HuH-7 (cell line): ENCODE measurements at places on chromosomes 5 and 9.

GRCh38 chr5:134938030-134938429 lies 29.7 kb upstream of the CATSPER3 start:
- DNase-seq: no peak

GRCh38 chr5:147349241-147349640 lies 114.4 kb downstream of the STK32A start:
- no peak for DNase-seq

- peak; percentile 47 for DNase-seq
Observed at GRCh38 chr9:113508111-113508749, 44.7 kb downstream of the RGS3 start.

DNA sequence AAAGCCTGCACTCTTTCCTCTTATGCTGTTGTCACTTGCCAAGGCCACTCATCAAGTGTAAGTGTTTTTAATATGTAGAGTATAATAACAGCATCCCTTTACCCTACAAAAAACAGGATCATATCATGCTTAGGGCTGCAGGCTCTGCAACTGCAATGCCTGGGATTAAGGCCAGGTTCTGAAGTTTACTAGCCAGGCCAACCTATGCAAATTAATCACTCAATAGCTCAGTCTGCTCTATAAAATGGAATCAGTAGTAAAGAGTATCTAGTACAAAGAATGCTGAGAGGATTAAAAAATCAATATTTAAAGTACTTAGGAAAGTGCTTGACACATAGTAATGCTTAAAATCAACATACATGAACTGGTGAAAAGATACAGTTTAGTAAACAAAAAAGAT lies 253.3 kb downstream of the EDIL3 start:
- DNase-seq: no peak

DNA sequence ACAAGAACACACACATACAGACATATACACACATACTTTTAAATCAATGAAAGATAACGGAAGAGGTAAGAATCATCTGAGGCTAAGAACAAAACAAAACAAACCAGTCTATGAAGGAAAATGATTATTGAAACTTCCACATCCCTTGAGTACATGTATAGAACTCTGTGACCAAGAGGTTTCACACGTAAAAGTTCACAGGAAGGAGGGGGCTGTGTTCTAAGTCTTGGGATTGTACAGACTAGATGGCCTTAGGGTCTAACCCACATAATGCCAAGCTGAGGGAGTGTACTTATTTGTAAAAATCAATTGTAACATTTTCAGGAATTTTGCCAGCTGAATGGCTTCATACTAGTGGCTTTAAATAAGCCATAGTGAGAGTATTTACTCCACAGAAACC lies 144.4 kb upstream of the IFNE start:
- no peak for DNase-seq

GRCh38 chr5:115389799-115390382 lies 93.4 kb upstream of the CCDC112 start:
- DNase-seq: peak; percentile 25

GRCh38 chr9:69395718-69396117 lies 70.7 kb downstream of the ENTREP1 start:
- no peak for DNase-seq

DNA sequence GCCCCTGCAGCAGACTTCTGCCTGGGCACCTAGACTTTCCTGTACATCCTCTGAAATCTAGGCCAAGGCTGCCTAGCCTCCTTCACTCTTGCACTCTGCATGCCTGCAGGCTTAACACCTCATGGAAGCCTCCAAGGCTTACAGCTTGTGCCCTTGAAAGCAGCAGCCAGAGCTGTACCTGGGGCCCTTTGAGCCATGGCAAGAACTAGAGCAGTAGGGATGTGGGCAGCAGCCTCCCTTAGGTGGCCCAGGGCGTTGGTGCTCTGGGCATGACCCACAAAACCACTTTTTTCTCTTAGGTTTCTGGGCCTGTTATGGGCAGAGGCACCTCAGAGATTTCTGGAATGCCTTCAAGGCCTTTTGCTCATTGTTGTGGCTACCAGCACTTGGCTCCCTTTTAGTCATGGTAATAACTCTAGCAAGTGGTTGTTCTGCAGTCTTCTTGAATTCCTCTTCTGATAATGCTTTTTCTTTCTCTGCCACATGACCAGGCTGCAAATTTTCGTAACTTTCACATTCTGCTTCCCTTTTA lies 606.2 kb downstream of the TLE4 start:
- DNase-seq: no peak

GRCh38 chr5:95895771-95896170 lies 65.9 kb downstream of the ELL2 start:
- no peak for DNase-seq

- no peak for DNase-seq
Observed at GRCh38 chr5:82523633-82524032, 245.5 kb upstream of the RPS23 start.

DNA sequence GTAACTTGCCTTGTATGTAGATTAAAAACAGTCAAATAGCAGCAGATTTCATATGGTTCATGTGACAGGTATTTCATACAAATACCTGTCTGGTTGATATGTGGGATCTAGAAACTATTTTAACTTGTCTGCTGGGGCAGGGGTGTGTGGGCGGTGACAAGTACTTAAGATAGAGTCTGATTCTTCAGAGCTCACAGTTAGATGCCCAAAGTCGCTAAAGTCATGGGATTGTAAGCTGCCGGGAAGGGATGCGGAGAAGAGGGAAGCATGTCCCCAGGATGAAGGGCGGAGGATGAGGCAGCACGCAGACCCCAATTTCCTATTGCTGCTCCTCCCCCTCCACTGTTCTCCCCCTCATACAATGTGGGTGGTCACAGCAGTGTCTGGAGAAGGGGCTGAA lies 13.3 kb downstream of the ANXA6 start:
- no peak for DNase-seq

GRCh38 chr9:99515895-99516656 lies 294.0 kb downstream of the SEC61B start:
- no peak for DNase-seq

- DNase-seq: no peak
Observed at GRCh38 chr9:21779397-21779796, 23.0 kb upstream of the MTAP start.

DNA sequence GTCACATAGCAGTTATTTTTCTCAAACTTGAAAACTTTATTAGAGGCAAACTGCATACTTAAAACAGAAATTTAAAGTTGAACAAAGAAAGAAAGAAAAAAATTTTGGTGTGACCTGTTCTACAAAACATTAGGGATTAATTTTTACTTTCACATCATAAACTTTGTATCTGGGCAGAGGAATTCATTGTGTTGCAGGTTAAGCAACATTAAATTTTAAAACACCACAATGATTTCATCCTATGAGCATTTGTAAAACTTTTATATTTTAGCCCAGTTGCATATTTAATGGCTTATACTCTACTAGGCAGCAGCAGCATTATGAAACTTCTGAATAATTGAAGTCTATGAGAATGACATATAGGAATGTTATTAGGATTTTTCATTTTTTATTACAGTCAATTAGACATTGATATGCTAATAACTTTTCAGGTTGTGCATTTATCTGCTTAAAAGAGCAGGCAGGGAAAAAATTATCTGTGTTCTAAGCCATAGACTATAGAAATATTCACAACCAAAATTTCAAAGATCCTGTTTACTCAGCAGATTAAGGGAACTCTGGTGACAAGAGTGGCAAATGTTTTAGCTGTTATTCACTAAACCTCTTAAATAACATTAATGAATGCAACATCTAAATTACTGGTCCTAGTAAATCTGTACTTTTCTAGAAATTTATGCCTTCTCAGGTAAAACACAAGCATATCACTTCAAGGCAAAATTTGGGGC lies 1088.5 kb upstream of the CDH6 start:
- DNase-seq: no peak

- peak; percentile 13 for DNase-seq
Observed at GRCh38 chr5:116137544-116138378, 52.9 kb downstream of the COMMD10 start.

DNA sequence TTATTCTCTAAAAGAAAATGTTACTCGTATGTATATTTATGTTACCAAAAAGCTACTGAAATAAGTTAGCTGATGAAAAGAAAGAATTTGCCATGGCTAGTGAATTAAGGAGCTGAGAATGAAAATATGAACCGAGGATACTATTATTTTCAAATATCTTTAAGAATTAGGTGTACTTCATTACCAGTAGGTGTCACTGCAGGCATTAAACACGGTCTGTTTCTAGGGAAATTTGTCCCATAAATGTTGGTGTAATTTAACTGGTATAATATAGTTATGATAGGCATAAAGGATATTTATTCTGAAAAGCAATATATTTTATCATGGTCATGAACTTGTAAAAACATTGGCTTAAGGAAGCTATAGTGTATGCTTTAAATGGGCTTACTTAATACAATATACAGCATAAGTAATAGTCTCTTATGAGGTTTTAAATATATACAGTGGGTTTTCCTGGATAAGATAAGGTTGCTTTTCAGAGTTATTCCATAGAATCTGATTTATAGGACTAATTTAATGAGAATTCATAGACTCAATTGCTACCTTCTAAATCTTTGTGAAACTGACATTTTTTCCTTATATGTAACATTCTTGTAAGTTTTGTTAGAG lies 72.4 kb upstream of the MPDZ start:
- peak; percentile 0 for DNase-seq

- DNase-seq: no peak
Observed at GRCh38 chr5:77437194-77437593, 54.9 kb downstream of the WDR41 start.
